Activated naive CD8-positive, alpha-beta T cell treated with anti-CD3 and anti-CD28 coated beads, Interleukin-2, amount 50 U/mL, for 16 hours (primary cell): ENCODE measurements at places on chromosomes 1 and 21.

DNA sequence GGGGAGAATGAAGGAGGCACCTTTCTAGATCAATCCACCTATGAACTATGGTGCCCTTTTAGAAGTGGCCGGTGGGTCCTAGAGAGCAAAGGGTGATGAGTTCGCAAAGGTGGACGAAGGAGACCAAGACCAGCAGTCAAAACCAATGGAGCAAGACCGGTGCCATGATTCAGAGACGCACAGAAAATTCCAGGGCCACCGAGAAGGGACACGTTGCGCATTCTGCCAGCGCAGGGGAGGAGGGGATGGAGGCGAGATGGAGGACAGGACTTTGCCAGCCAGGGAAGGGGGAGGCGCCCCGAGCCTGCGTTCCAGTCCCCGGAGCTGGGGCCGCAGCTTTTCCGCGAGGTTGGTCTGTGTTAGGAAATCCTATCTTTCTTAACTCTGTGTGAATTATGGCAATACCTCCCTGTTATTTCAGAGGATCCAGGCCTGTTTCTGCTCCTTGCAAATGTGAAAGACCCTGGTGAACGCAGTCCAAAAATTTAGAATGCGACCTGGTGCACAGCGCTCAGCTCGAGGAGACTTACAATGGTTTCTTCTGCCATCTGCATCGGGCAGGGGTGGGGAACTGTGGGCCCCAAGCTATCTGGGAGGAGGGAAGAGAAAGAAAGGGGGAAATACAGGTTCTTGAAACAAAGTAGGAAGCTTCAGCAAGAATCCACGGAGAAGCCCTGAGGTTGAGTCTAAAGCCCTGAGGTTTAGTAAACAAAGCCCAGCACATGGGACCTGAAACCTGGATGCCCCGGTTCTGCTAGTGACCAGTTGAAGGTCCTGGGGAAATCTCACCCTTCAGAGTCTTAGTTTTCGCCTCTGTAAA is 129.4 kb downstream of the MRPS6 start:
- DNase-seq, result no peak

GRCh38 chr1:61604684-61605083 is 120.3 kb downstream of the TM2D1 start:
- no peak for DNase-seq

DNA sequence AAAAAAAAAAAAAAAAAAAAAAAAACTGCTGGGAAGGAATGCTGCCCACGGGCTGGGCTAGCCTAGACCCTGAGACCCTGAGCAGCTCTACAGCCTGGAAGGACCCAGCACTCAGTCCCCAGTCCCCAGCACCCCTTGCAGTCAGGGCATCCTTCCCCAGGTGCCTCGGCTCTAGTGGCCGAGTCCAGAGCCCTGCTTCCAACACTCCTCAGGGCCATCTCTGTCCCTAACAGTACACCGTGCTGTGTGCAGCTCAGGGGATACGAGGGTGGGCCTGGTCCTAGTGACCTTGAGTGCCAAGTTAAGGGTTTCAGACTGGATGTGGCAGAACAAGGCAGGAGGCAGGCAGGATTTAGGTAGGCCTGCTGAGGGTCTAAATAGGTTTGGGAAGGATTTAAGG is 50.2 kb upstream of the LRP8 start:
- DNase-seq, result no peak

GRCh38 chr1:87956072-87956471 is 627.4 kb downstream of the LMO4 start:
- DNase-seq, result no peak

DNA sequence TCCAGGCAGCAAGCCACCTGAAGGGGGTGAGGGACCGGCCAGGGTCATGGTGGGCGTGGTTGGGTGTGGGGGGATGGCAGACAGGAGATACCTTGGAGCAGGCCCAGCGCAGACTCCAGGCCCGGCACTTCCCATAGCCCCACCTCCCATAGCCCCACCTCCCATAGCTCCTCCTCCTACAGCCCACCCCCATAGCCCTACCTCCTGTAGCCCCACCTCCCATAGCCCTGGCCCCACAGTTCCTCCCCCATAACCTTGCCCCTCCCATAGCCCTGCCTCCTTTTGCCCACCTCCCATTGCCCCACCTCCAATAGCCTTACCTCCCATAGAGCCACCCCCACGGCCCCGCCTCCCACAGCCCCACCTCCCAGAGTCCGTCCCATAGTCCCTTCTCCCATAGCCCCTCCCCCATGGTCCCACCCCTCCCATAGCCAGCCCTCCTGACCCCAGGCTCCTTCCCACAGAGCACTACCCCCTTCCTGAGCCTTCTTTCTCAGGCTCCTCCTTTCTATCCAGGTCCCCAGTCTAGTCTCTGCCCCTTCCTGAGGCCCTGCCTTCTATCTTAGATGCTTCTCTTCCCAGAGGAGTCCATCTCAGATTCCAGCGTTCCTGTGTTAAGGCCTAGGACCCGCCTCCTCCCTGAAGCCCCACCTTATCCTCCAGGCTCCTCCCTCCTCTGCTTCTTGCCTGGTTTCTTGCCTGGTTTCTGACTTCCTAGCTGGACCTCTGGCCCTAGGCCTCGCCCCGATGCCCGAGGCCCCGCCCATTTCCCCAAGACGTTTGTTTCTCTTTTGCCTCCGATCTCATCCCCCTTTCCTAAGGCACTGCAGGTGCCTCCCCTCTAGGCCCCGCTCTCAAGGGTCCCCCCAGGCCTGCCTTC is 46.8 kb downstream of the PTPRU start:
- no peak for DNase-seq

GRCh38 chr1:68623700-68624099 is 126.8 kb upstream of the DEPDC1 start:
- DNase-seq, result no peak

DNA sequence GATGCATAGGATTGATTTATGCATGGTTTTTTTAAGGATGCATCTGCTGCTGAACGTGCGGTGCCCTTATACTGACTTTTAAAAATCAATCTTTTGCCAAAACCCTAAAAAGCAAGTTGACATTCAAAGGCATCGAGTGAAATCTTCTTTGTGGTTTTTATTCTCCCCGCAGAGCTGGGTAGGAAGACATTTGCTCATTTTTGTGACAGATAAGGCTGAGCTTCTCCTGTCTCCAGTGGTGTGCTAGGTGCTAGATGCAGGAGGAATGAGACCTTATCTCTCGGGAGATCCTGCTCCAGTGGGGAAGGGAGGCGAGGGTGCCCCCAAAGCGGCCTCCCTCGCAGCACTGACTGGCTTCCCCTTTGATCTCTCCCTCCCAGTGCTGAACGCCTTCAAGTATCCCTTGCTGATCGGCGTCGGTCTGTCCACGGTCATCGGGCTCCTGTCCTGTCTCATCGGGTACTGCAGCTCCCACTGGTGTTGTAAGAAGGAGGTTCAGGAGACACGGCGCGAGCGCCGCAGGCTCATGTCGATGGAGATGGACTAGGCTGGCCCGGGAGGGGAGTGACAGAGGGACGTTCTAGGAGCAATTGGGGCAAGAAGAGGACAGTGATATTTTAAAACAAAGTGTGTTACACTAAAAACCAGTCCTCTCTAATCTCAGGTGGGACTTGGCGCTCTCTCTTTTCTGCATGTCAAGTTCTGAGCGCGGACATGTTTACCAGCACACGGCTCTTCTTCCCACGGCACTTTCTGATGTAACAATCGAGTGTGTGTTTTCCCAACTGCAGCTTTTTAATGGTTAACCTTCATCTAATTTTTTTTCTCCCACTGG is 14.9 kb upstream of the CD101 start:
- DNase-seq, result no peak

- DNase-seq, result no peak
Observed at GRCh38 chr21:26449161-26449560, 123.9 kb downstream of the CYYR1 start.

DNA sequence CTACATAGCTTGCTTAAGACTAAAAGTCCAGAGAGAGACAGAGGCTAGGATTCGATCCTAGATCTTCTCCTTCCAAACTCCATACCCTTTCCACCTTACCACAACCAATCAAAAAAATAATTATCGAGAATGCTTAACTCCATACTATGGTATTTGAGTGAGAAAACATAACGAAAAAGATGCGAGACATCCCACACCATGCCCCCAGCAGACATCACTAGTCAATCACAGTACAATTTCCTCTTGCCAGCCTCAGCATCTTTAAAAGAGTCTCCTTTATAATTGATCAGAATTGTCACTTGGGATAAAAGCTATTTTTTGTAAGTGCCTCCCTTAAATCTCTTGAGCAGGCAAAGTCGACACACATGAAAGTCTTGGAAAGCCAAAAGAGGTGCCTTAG is 875 bp downstream of the NCF2 start:
- DNase-seq, result no peak

DNA sequence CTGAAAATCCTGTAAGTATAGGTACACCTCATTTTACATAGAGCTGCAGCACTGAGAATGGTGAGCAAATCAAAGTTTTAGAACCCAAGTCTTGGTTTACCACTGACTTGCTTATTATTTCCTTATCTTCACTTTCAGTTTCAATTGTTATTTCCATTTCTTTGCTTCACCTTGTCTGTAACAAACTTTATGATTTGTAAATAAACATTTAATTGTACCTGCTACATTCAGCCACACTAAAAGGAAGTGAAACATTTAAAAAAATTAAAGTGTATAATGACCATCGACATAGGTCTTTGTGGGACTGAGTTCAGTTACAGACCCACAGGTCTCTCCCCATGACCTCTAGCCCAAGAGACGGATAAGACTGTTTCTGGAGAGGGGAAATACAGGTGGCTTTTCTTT is 34.4 kb downstream of the LGR6 start:
- DNase-seq, result no peak

GRCh38 chr1:93468662-93469061 is 20.7 kb downstream of the FNBP1L start:
- no peak for DNase-seq

DNA sequence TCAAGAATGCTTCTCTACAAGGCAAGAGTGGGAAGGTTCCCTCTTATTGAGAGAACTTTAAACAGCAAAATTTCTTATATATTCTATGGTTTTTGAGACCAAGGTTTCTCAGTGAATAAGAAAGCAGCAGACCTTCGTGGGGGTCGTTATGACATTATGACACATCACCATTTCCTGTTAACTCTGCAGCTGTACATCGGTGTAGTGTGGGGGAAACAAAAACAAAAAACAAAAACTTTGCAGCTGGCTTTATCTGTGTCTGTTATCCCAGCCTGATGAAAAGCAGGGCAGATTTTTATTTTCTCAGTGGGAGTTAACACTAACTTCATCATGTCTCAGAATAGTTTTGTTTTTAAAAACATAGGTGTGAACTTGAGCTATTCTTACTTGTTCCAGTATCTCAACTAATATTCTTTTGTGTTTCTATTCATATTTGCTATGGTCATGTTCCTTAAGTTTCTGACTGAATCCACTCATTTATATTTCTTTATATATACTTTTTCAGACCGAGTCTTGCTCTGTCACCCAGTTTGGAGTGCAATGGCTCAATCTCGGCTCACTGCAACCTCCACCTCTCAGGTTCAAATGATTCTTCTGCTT is 2.1 kb downstream of the SDE2 start:
- DNase-seq, result no peak

DNA sequence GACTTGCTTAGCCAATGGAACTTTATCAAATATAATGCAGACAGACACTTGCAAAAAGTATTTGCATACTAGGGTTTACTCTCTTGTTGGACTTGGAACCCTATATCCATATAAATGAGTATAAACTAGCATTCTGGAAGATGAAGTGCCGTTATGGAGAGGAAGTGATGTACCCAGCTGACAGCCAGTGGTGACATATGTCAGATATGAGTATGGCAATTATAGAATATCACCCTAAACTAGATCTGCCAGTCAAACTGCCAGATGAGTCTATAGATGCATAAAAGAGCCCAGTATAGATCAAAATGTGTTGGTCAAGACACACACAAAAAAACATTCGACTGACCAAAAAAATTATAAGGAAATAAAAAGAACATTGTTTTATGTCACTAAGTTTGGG is 739.3 kb downstream of the PLA2G4A start:
- no peak for DNase-seq

- DNase-seq, result no peak
Observed at GRCh38 chr1:210237981-210238380, 5.4 kb downstream of the SERTAD4 start.

- no peak for DNase-seq
Observed at GRCh38 chr1:217525773-217526490, 105.0 kb downstream of the GPATCH2 start.

- no peak for DNase-seq
Observed at GRCh38 chr21:31011412-31011811, 26.9 kb downstream of the KRTAP19-8 start.

GRCh38 chr1:115867216-115867615 is 26.3 kb upstream of the NHLH2 start:
- DNase-seq, result no peak

DNA sequence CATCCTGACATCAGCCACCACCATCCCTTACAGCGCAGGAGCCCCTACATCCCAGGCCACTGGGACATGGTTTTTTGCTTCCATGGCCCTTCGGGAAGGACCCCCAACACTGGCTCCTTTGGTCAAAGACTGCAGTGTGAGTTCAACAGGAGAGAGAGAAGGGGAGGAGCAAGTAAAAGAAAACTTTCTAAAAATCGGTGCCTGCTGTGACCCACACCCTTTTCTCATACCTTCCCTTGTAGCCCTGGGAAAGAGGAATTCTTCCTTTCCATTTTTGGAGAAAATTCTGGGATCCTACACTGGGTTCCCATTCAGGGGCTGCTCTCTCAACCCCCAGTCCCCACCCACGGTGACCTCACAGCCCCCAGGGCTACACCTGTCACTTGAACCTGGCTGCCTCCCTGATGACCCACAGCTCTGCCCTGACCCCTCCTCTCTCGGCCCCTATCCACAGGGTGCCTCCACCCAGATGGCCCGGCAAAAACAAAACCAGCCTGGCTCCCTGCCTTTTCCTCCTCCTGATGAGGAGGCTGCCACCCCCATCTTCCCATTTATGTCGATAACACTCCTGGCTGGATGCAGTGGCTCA is 7.6 kb downstream of the PADI4 start:
- DNase-seq, result no peak

GRCh38 chr21:34606051-34606450 is 8.9 kb downstream of the RCAN1 start:
- DNase-seq, result no peak

- DNase-seq, result no peak
Observed at GRCh38 chr1:79376106-79376505, 369.6 kb upstream of the ADGRL4 start.

GRCh38 chr1:172679000-172679772 is 20.3 kb downstream of the FASLG start:
- no peak for DNase-seq

- DNase-seq, result no peak
Observed at GRCh38 chr1:18965206-18966173, 9.0 kb upstream of the IFFO2 start.

DNA sequence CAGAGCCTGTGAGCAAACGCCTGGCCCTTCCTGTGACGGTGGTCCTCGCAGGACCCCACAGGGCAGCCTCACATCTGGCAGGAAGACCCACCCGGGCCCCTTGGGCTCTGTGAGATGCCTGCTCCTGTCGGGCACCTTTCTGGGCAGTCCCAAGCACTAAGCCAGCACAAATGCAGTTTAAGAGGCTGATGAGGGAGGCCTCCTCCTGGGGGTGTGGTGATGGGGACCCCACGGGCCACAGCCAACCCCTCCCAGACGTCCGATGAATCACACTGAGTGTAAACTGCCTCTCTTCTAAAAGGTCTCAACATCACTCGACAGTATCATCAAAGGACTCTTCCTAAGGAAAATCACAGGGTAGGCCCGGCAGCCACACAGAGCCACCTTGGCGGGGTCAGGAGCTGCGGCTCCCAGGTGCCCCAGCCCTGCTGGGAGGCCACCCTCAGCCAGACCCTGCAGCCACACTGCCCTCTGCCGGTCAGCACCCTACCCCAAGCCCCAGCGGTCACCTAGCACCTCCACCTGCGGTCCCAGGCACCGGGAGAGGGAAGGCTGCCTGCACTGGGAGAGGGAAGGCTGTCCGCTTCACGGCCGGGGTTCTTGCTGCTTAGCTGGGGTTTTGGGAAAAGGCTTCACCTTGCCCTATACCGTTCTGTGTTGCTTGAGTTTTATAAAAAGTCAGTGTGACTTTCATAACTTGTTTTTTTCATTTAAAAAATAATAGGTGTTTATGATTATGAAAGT is 3.9 kb upstream of the PRKCZ start:
- no peak for DNase-seq
